ENCODE measurements at places on chromosomes 2 and 18. TPM values are rescaled to one million over a fixed set of nuclear protein-coding genes. Genes with fewer than 3 reads are reported as not detected.

TMEM247 gene
- total RNA-seq = not detected

PLEKHM3 gene
- 4.8 TPM for total RNA-seq

LOXL3 gene
- total RNA-seq = 2.7 TPM

MAP3K19 gene
- total RNA-seq = not detected

IKZF2 gene
- total RNA-seq = 12.9 TPM

ALLC gene
- total RNA-seq = not detected

ALPP gene
- not detected for total RNA-seq

- H3K4me3 ChIP-seq = no peak overlapping the region
- no peak overlapping the region for H3K27ac ChIP-seq
- H3K36me3 ChIP-seq = no peaks in the 10 kb centered on the region
- DNase-seq = no peak
- H3K27me3 ChIP-seq = no peaks in the 10 kb centered on the region
These were observed 410.3 kb downstream of the PID1 start for GRCh38 chr2:228860601-228861285.

GRCh38 chr2:219634171-219634940 is 6.9 kb downstream of the SLC4A3 start:
- H3K27ac ChIP-seq = no peak overlapping the region
- no peaks in the 10 kb centered on the region for H3K36me3 ChIP-seq
- no peak overlapping the region for H3K4me3 ChIP-seq
- no peaks in the 10 kb centered on the region for H3K4me1 ChIP-seq
- H3K27me3 ChIP-seq = peaks cover 17% of the 10 kb centered on the region
- no peak for DNase-seq

DNA sequence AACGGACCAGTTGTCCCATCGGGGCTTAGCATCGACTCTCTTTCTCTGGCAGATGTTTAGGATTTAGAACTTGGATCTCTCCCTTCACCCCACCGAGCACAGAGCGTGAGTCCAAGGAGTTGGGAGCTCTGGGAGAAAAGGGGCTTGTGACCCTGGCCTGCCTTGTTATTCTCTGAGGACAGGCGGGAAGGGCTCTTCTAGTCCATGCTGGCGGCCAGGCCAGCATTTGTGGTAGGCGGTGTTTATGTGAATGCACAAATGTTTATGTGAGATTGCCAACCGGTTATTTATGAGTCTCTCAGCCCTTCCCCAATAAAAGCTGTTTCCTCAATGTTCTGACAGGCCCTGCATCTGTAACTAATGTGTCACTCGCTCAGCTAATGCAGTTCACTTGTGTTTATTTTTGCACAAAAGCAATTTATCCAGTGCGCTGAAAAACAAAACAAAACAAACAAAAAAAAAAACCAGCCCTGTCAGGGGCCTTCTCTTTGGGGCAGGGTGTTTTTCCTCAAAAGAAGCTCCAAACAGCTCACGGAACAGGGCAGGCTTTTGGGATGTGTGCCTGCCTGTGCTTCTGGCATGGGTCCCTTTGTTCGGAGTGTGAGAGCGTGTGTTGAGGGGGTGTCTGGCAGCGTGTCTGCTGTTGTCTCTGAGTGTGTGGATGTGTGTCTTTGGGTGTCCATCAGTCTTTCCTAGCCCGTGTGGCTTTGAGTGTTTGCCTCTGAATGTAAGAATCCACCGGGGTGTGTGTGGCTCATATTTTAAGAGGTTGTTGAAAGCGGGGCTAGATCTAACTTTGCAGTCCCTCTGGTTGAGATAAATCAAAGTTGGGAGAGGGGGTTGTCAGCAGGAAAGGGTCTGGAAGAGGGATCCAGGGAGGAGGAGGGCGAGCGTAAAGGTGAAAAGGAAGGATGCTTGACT is 52.8 kb upstream of the HAAO start:
- no peaks in the 10 kb centered on the region for H3K4me1 ChIP-seq
- no peaks in the 10 kb centered on the region for H3K27me3 ChIP-seq
- no peaks in the 10 kb centered on the region for H3K36me3 ChIP-seq
- DNase-seq = no peak
- no peak overlapping the region for H3K27ac ChIP-seq

DNA sequence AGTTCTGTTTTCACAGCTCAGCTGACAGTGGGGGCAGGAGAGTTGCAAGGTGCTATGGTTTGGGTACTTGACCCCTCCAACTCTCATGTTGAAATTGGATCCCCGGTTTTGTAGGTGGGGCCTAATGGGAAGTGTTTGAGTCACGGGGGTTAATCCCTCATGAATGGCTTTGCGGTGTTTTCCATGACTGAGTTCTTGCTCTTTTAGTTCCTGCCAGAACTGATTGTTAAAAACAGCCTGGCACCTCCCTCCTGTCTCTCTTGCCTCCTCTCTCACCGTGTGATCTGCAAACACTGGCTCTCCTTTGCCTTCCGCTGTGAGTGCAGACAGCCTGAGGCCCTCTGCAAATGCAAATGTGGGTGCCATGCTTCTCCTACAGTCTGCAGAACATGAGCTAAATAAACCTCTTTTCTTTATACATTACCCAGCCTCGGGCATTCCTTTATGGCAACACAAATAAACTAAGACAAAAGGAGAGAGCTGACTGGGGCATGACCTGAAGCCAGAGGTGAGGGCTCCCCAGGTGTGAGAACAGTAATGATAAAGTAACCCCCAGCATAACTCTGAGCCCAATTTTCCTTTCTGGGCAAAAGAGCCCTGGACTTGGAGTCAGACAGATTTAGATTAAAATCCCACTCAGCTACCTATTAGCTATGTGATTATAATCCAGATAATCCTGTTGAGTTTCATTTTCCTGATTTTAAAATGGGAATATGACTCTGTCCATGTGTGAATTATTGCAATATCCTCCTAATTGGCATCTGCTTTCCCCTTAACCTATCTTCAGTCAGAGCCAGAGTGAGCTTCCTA is 64.9 kb upstream of the CAPN13 start:
- no peak overlapping the region for H3K27ac ChIP-seq
- no peaks in the 10 kb centered on the region for H3K4me1 ChIP-seq
- DNase-seq = no peak
- H3K4me3 ChIP-seq = no peak overlapping the region
- no peaks in the 10 kb centered on the region for H3K36me3 ChIP-seq
- peaks cover 15% of the 10 kb centered on the region for H3K27me3 ChIP-seq

DNA sequence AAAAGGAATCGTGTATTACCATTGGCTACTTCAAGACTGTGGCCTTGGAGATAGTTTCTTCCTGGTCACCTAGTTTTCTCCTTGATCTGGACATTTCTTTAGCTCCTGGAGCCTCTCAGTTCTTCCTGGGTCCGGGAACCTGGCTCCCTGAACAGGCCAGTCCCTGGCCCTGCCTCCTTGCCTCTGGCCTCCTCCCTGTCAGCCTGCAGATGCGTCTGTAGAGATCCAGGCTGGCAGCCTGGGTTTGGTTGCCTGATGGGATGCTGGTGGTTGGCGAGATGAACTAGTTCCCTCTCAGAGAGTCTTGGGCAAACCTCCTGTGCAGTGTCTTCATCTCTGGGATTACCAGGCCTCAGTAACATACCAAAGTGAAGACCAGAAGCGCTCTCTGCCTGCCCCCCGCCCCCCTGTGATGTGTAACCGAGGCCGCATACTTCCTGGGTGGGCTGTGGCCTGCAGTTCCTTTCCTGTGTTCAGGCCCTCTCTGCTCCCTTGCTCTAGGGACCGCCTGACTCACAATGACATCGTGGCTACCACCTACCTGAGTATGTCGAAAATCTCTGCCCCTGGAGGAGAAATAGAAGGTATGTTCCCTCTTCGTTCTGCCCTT is 85.4 kb downstream of the DYSF start:
- H3K4me3 ChIP-seq = peak overlapping the region; percentile 69
- no peaks in the 10 kb centered on the region for H3K36me3 ChIP-seq
- DNase-seq = no peak
- peaks cover 5% of the 10 kb centered on the region for H3K27me3 ChIP-seq

DNA sequence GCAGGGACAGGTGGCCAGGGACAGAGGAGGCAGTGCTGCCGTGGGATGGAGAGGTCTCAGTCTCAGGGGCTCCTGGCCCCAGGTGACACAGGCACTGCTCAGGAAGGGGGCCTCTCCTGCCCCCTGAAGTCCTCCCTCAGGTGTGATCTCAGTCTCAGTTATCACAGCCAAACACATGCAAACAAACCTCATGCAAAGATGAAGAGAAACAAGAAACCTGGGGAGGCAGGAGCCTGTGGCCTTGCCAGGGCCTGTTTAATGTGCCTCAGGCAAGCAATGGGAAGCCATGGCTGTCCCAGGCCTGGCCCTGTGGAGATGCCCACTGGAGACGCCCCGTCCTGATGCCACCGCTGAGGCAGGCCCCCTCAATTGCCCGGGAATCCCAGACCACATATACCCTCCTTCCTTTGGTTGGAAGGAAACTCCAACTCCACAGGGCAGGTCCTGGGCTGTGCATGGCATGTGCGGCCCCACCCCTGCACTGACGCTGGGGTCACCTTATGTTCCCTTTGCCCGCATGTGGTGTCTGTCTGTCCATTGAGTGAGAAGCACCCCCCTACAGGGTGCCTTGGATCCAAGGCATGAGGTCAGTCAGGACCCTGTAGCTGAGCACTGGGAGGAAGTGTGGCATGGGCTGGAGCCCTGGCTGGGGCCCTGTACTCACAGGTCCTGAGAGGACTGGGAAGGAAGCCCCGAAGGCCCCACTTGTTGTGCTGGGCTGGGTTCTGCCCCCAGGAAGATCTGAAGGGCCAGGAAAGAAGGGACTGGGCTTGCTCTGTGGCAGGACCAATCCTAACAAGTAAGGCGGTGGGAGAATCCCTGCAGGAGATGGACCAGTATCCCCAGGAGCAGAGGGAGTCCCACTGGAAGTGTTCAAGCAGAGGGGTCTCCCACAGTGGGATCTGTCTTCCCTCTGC is 68.8 kb upstream of the RAB6C start:
- no peaks in the 10 kb centered on the region for H3K36me3 ChIP-seq
- H3K27ac ChIP-seq = no peak overlapping the region
- no peak for DNase-seq
- peaks cover 4% of the 10 kb centered on the region for H3K27me3 ChIP-seq
